ENCODE measurements at places on chromosomes 16 and 17.

- DNase-seq, result peak; percentile 84
Measured at GRCh38 chr16:72480911-72481310, 309.0 kb upstream of the PMFBP1 start.

DNA sequence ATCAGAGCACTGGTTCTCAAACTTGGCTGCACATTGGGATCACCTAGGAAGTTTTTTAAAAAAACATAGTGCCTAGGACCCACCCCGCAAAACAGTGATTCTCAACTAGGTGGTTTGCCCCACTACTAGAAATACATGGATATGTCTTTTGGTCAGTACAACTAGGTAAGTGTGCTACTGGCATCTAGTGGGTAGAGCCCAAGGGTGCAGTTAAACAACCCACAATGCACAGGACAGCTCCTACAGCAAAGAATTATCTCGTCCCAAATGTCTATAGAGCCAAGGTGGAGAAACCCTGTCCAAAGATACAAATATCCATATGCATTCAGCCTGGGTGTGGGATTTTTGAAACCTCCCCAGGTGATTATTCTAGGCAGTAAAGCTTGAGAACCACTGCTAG, 11.8 kb upstream of the ZNF19 start:
- no peak for DNase-seq

GRCh38 chr16:72210555-72210954, 38.6 kb upstream of the PMFBP1 start:
- no peak for DNase-seq

DNA sequence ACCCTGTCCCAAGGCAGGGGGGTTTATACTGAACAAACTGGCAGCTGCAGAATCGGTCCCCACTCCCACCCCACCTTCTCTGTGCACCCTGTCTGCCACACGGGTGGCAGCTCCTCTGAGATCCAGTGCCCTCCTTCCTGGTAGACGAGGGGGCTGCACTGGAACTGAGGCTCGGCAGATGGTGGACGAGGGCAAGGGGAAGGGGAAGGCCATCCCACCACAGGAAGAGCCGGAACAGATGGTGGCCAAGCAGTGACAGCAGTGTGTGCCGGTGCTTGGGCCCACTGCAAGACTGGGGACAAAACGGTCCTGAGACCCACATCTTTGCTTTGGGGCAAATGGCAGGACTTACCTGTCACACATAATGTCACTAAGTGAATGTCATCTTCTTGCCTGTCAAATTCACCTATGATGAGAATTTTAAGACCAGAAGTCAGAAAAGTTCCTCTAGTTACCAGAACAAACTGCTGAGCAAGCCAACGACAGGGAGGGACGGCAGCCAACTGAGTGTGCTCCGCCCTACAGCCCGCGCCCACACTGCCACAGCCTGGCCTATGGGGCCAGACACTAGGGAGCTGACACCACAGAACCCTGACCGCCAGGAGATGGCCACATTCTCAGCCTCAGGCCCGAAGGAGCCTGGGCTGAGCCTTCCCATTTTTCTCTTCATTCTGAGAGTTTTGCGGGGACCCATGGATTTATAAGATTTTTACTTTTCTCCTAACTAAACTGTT, 14.4 kb downstream of the NTAN1 start:
- DNase-seq, result no peak

GRCh38 chr16:30546115-30546514, 11.5 kb upstream of the ZNF747 start:
- no peak for DNase-seq

DNA sequence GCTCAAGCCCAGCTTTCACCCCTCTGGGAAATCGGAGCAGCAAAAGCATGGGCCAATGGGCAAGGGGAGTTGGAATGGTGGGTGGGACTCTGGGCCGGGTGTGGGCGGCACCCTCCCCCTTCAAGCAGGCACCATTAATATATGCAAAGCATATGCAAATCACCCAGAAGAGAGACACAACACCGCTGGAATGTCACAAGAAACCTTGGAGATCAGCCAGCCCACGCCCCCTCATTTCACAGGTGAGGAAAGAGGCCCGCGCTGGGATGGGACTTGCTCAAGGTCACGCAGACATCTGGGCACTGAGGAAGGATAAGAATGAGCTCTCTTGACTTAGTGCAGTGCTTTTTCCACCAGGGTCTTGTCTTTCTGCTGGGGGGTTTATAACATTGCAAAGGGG, 4.8 kb downstream of the SRCIN1 start:
- no peak for DNase-seq

DNA sequence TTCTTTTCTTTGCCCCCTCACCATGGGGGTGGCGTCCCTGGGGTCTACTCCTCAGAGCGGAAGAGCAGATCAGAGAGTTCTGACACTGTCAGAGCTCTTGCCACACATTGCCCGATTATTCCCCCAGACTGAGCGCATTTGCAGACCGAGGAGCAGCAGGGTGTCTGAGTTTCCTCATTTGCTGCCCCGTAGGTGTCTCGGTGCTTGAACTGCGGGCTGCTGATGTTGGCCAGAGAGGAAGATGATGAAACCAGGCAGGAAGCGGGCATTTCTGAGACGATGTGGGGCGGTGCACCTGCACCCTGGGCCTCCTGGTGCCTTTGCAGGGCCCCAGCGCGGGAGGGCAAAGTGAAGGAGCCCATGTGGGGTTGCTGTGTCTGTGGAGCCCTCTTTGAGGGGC, 55.2 kb downstream of the ARSG start:
- DNase-seq, result no peak

- DNase-seq, result no peak
Measured at GRCh38 chr16:1102921-1103635, 7.0 kb upstream of the C1QTNF8 start.

DNA sequence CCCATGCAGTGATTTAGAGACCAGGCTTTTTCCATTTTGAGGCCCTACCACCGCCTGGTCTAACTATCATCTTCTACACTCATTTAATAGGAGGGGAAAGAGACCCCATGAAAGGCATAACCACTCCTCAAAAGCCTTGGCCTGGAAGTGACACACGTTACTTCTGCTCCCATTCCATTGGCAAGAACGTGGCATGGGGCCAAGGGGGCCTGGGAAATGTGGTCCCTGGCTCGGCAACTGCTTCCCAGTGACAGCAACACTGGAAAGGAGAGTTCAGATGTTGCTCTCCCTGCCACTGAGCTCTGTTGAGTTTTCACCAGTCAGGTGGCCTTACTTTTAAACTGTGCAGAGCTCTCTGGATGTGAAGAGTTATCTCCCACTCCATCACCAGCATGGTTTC, 45.2 kb upstream of the MAP3K14 start:
- DNase-seq, result no peak

DNA sequence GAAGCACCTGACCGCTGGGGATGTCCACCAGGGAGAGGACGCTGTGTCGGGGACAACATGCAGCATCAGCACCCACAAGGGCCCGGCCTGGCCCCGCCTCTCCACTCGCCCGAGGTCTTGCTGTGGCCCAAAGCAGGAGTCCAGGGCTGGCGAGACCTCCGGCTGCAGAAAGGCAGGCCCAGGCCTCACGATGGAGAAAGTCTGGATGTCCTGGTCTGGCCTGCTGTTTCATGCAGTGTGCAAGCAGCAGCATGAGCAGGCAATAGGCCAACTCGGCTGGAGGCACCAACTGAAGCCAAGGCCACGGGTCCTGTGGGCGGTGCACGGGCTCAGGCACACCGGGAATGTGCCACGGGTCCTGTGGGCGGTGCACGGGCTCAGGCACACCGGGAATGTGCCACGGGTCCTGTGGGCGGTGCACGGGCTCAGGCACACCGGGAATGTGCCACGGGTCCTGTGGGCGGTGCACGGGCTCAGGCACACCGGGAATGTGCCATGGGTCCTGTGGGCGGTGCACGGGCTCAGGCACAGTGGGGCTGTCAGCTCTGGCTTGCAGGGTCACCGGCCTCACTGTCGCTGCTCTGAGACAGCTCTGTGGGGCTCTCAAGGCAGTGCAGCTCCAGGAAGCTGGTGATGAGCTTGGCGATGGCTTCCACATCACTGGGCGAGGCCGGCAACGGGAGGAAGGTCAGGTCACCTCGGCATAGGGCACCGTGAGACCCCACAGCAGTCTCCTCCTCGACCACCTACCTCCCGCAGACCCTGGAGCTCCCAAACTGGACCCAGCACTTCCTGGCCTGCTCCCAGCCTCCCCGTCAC, 6.9 kb downstream of the CYBC1 start:
- no peak for DNase-seq

DNA sequence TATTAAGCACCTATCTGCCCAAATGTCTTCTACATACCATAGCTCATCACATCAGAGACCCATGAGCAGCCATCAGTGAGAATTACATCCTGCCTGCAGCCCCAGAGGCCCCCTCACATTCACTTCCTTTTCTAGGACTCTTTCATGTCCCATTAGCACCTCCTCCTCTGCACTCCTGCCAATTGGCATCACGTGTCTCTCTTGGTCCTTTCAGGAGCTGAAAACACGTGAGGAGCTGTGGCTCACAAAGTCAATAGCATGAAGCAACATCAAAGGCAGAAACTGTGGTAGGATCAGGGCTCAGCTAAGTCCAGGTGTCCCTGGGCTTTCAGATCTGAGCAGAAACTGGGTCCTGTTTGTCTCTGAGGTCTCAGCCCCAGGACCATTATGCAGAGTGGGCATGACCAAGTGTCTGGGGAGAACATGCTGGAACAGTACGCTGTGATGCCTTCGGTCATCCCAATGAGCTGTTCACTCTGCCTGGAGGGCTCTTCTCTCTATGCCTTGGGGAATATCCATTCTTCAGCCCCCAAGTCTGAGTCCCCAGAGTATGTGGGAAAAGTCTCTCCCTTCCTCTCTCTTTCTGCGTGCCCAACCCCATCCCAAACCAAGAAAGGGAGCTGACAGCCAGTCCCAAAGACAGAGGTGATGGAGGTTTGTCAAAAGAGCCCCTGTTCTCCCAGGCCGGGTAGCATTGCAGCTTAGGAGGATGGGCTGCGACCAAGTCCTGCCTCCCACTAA, 457.0 kb upstream of the CDH5 start:
- DNase-seq, result no peak

GRCh38 chr17:70298929-70299531, 129.7 kb downstream of the KCNJ2 start:
- DNase-seq, result no peak

DNA sequence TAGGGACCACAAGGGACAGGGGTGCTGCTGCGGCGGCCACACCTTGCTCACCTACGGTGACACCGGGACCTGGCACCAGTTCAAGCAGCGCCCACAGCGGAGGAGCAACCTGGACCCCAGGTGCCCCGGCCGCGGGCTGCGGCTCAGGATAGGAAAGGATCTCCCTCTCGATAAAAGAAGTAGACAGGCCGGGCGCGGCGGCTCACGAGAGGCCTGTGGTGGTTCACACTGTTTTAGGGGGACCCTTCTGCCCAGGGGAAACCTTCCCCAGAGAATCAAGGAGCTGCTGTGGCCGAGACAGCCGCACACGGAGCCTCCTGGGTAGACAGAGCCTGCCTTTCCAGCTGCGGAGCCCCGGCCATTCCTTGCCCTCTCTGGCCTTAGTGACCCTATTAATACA, 17.9 kb upstream of the ATP2A3 start:
- DNase-seq, result no peak

DNA sequence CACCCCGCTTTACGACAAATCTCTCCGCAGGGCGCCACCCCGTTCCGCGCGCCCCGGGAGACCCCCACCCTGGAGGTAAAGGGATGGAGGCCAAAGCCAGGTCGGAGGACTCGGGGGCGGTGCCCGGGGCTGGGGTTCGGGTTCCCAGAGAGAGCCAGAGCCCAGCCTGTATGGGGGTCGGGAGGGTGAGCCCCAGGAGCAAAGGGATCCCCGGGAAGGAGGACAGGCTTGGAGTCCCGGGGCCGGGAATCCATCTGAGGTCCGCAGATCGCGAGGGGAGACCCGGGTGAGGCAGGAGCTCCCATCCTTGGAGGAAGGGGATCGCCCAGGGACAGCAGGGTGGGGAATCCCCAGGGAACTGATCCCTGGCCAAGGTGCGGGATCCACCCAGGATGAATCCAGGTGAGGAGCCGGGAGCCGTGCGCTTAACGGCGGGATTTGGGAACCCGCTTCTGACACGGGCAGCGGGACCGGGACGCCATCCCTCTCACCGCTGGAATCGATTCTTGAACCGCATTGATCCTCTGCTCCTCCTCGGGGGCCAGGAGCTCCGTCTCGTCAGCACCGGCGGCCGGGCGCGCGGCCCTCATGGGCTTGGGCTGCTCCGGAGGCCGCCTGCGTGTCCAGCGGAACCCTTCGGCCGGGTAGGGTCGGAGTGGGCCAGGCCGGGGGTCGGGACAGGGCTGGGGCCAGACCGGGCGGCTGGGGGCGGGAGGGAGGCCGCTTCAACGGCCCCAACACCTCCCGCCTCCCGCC, at the start of gene MMD:
Gene MMD, minus strand, starts transcription at position 657 of the 756 bp plus-strand sequence. Its CDS starts 140 bp downstream, at position 517.
- DNase-seq, result no peak

- no peak for DNase-seq
Measured at GRCh38 chr16:48620445-48620844, 10.5 kb upstream of the N4BP1 start.

- no peak for DNase-seq
Measured at GRCh38 chr17:3843935-3844516, 2.0 kb downstream of the NCBP3 start.

GRCh38 chr16:6611535-6611934, 721.1 kb upstream of the RBFOX1 start:
- no peak for DNase-seq

DNA sequence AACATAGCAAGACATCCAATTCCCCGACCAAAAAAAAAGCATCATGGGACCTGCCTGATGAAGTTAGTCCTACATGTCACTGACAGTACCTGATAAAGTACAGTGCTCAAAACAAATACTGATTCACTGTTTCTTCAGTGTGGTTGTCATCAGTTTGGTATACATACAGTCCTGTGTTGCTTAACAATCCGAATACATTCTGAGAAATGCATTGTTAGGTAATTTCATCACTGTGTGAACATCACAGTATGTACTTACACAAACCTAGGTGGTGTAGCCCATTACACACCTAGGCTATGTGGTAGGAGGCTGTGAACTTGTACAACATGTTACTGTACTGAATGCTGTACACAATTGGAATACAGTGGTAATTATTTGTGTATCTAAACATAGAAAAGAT, 19.0 kb upstream of the FA2H start:
- DNase-seq, result no peak

- DNase-seq, result no peak
Measured at GRCh38 chr16:89409161-89409711, 81.1 kb downstream of the ANKRD11 start.

All from fibroblast of skin of left quadriceps (primary cell).